ENCODE measurements at places on chromosomes 6 and 20.

- DNase-seq: no peak
Measured at GRCh38 chr20:49859807-49860206, 47.2 kb downstream of the SLC9A8 start.

GRCh38 chr6:165936096-165936495 is 231.6 kb downstream of the TBXT start:
- DNase-seq: no peak

DNA sequence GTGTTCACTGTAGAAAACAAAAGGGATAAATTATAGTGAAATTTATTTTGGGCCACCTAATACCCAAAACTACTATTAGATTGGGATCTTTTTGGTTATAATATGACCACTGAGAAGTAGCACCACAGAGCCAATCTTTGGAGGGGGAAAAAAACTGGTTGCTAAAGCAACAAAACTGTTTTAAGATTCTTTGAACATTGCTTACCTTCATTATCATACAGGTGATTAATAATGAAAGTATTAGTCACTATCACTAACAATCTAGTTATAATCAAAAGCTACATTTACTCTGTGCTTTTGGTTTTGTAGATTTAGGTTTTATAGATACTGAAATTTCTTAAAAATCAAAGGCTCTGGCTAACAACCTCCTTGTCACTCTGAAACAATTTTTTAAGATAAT is 31.7 kb downstream of the STX7 start:
- DNase-seq: no peak

GRCh38 chr6:938271-938905 is 245.4 kb upstream of the EXOC2 start:
- DNase-seq: no peak

GRCh38 chr6:149974825-149975224 is 11.1 kb downstream of the ULBP1 start:
- no peak for DNase-seq

- no peak for DNase-seq
Measured at GRCh38 chr6:146590492-146590891, 8.3 kb upstream of the ADGB start.

DNA sequence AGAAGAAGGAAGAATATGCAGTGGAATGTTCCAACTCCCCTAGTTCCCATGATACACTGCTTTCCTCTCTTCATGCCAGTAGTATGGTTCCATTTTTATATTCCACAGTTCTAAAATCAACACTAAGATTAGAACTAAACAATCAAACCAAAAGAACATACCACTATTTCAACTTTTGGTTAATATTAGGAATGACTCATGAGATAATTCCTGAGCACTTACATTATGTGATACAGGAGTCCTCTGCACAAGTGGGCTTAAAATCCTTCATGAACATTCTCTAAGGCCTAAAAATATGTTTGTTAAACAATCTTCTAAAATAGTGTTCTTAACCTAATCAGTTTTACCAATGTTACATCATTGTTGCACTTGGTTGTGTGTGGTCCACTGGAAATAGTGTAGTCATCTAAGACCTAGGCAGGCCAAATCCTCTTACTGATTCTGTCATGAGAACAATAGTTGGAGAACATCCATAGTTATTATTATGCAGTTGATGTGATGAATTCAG is 30.3 kb upstream of the RCAN2 start:
- no peak for DNase-seq

GRCh38 chr6:88480816-88481215 is 314.7 kb upstream of the CNR1 start:
- DNase-seq: no peak

DNA sequence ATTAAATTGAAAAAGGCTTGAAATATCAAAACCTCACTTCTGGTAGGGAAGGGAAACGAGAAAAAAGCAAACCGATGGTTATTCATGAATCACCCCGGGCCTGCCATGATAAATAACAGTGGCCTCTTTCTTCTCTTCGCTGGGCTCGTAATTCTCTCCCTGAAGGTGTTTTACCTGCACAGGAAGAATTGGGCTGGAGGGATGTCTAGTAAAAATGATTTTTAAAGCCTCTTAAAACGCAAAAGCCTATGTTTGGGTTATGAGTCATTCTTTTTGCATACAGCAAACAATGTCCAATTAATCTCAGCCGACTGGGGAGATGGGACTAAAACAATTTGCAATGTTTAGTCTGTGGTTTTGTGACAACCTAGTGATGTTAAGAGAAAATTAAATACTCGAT is 16.8 kb downstream of the LINC00237 start:
- no peak for DNase-seq

GRCh38 chr6:104519566-104519965 is 340.2 kb downstream of the HACE1 start:
- DNase-seq: no peak

- no peak for DNase-seq
Measured at GRCh38 chr20:44720997-44721784, 6.0 kb downstream of the CCN5 start.

GRCh38 chr6:157946865-157947532 is 34.7 kb upstream of the SYNJ2 start:
- DNase-seq: no peak

DNA sequence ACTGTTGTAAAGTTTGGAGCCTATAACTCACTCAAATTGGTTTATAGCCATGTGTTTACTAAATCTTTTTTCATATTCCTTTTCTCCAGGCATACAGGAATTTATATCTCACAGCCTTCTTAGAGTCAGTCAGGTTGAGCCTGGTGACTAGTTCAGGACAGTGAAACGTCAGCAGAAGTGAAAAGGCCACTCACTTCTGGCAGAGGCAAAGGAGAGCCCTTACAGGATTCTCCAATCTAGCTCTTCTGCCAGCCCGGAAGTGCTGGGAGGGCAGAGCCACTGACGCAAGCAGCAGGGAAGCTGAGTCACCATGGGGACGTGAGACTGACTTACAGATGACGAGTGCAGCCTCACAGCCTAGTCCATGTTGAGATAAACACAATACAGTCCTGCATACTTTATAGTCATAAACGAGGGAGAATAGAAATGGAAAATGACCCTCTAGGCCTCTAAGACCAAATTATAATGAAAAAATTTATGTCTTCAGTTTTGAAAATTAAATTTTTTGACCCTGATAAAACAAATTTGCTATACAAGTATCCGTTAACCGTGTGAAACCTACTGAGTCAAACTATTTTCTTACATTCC is 1.3 kb downstream of the PXT1 start:
- DNase-seq: peak; percentile 51

- DNase-seq: no peak
Measured at GRCh38 chr6:34982424-34982852, 93.4 kb downstream of the ANKS1A start.

GRCh38 chr20:17262786-17263185 is 35.9 kb downstream of the PCSK2 start:
- no peak for DNase-seq

GRCh38 chr6:159233365-159234101 is 64.3 kb downstream of the FNDC1 start:
- no peak for DNase-seq

DNA sequence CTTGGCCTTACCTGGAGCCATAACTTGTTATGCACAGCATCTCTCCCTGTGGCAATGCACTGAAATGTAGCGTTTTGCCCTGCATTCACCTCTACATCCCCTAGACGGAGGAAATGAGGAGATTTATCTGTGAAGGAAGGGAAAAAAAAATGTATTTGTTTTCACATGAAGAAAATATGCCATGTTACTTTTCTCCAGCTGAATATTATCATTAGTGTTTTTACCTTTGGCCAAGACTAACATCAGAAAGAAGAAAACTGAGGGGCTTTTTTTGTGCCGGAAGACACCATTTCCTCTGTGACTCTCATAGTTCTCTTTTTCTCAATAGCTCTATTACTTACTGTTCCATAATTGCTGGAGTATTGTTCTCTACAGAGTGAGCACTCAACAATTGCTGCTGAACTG is 280.4 kb downstream of the PTPRK start:
- DNase-seq: no peak

- DNase-seq: peak; percentile 56
Measured at GRCh38 chr6:57316581-57317059, 810 bp upstream of the PRIM2 start.

- no peak for DNase-seq
Measured at GRCh38 chr20:36582322-36582721, 8.9 kb downstream of the TGIF2 start.

GRCh38 chr20:7879883-7880282 is 60.4 kb downstream of the HAO1 start:
- DNase-seq: no peak

DNA sequence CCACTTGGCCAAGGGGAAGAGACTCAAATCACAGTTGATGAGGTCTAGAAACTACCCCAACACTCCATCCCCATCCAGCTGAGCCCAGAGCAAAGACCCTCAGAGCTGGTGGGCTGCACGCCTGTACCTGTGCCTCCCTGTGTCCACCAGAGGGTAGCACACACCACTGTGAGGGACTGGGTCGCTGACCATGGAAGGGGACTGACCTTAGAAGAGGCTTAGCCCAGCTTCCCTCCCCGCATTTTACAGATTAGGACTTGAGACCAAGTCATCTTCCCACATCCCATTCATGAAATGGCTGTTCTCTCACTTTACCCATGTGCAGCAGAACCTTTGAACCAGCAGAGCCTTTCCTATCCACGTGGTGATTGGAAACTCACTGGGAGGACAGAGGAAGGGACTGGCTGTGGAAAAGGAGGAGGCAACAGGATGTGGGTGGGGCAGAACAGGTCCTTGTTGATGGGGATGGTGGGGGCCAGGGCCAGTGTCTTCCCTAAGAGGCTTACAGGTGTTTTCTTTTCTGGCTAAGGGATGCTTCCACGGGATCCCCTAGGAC is 44.3 kb downstream of the CPXM1 start:
- no peak for DNase-seq

GRCh38 chr6:144462058-144462457 is 176.9 kb downstream of the UTRN start:
- DNase-seq: no peak

- no peak for DNase-seq
Measured at GRCh38 chr6:135385299-135385698, 112.2 kb downstream of the AHI1 start.

DNA sequence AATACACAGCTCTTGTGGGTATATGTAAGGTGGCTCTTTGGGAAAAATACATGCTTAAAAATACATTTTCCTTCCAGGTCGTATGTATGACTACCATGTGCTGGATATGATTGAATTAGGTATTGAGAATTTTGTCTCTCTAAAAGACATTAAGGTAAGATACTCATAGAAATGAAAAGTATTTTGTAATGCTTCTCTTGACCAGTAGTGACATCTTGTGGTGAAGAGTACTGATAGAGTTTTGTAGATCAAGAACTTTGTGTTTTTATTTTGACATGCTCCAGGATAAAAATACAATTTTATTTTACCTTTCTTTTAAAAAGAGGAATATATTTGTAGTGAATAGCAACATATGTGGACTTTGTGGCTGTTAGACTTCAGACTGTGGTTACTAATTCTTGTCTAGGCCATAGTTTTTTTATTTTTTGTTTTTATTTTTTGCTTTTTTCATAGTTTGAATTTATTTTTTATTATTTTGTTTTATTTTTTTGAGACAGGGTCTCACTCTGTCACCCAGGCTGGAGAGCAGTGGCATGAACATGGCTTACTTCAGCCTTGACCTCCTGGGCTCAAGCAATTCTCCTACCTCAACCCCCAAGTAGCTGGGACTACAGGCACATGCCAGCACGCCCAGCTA is 17.9 kb downstream of the RPF2 start:
- DNase-seq: no peak

DNA sequence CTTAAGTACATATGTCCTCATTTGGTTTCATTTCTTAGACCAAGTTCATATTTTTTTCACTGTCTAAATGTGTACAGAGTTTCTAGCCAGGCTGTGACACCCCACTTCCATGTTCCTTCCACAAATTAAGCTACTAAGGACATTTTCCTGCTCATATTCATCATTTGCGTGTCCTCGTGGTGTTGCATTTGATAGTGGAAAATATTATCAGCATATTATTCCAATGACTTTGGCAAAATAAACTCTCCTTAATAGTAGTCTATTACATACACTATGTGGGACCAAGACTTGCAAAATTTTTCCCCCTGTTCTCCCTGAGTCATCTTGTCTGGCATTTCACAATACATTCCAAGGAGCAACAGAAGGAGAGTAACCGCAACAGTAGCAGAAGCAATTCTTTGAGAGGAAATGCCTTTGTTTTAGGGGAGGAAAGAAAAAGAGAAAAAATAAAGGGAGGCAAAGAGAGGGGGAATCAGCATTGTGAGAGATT is 599.2 kb downstream of the COL12A1 start:
- DNase-seq: no peak

DNA sequence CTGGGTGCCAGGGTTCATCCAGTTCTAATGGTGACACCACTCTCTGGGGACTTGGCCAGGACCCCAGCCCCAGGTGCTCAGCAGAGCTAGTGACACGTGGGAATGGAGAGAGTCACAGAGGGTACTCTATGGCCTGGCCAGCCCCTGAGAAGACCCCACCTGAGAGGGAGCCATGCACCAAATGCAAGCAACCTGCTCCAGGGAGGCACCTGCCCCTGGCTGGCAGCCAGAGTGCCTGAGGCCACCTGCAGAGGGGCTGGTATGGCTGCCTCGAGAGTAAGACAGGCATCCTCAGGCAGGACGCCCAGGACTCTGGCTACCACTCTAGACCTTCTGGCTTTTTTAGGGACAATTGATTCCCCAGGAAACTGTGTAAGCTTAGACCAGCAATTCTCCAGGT is 38.6 kb upstream of the CST7 start:
- no peak for DNase-seq

DNA sequence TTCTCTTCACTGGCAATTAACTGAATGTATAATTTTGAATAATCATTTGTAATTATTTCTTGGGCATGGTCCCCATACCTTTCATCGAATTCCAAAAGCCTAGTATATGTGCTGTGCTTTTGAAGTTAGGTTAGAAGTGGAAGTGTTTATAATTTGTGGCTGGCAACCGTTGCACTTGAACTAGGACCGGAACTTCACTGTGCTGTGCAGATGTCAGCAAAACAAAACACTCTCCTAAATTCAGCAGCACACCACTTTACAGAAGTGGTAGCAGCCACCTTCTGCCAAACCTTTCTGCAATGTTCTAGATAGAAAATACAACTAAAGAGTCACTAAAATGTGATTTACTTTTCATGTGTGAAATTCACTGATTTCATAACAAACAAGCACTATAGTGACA is 111.9 kb downstream of the FAM83B start:
- DNase-seq: no peak

DNA sequence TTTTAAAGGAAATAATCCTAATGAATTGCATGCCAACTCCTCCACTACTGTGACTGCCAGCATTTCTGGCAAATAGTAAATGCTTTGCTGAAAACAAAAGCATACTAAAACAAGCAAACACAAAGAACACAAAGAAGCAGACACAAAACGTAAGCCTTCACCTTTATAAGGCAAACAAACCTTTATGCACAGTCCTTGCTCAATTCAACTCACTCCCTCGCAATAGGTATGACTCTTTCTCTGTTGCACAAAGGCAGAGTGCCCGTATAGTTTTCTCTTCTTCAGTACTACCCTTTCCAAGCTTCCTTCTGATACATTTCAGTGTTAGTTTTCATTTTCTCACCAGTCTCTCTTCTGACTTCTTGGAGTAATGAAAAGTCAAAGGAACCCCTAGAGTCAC is 63.9 kb downstream of the PDE10A start:
- DNase-seq: no peak

- no peak for DNase-seq
Measured at GRCh38 chr6:15449011-15449410, 203.1 kb downstream of the JARID2 start.

Data from activated CD4-positive, alpha-beta T cell treated with anti-CD3 and anti-CD28 coated beads, Interleukin-2, amount 50 U/mL, for 24 hours (primary cell).